ENCODE measurements at places on chromosomes 7 and 10.

DNA sequence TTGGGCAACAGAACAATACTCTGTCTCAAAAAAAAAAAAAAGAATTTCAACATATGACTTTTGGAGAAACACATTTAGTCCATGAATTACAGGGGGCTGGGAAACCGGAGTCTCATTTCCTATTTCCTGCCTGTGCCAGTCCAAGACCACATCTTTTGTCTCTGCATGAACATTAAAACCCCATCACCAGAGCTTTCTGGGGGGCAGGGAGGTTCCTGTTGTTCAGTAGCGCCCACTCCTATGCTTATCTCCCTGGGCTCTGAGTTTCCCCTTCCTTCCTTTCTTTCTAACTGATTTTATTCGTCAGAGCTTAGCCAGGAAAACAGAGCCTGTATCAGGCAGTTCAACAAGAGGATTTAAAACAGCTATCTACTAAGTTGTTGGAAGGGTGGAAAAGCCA lies 119.3 kb downstream of the CALN1 start:
- no peak for DNase-seq

GRCh38 chr7:137403353-137403695 lies 59.8 kb upstream of the PTN start:
- no peak for DNase-seq

GRCh38 chr7:132343199-132343598 lies 233.1 kb downstream of the PLXNA4 start:
- DNase-seq = no peak

DNA sequence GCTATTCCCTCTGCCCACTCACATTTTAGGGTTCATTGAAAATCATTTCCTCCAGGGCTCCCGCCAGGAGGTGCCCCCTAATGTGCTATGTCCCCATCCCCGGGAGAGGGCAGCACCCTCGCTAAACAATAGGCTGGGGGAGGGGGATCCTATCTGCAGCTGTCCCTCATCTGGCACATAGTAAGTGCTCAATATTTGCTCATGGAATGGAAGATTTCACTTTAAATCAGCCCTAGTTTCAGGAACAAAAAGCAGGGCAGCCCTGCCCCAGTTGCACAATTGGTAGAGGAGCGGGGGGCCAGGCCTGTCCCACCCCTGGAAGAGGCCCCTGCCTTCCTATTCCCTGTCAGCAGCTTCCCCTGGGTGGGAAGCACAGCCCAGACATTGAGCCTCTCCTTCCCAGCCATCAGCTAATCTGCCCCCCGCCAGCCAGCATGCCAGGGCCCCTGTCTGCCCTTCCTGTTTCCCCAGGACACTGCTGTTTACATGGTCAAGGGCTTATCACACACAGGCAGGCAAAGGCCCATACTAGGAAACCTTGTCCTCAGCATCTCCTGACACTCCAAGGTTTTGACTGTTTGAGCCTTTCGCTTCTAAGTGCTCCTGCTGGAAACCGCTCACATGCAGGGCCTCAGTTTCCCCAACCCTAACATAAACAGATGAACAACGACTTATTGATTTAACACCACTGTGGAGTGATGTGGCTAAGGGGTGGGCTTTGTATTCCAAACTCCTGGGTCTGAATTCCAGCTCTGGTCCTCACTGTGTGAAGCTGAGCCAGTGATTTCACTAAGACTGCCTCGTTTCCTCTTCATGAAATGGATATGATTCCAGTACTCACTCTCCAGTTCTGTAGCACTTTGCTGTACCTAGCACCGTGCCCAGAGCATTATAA lies 130.7 kb upstream of the ZMIZ1 start:
- peak; percentile 5 for DNase-seq

DNA sequence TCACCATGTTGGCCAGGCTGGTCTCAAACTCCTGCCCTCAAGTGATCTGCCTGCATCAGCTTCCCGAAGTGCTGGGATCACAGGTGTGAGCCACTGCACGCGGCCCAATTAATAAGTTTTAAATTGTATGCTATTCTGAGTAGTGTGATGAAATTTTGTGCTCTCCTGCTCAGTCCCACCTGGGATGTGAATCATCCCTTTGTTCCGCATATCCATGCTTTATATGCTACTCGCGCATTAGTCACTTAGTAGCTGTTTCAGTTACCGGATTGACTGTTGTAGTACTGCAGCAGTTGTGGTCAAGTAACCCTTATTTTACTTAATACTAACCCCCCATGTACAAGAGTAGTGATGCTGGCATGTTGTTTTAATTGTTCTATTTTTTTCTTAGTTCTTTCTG lies 47.3 kb upstream of the OIT3 start:
- DNase-seq = peak; percentile 8

DNA sequence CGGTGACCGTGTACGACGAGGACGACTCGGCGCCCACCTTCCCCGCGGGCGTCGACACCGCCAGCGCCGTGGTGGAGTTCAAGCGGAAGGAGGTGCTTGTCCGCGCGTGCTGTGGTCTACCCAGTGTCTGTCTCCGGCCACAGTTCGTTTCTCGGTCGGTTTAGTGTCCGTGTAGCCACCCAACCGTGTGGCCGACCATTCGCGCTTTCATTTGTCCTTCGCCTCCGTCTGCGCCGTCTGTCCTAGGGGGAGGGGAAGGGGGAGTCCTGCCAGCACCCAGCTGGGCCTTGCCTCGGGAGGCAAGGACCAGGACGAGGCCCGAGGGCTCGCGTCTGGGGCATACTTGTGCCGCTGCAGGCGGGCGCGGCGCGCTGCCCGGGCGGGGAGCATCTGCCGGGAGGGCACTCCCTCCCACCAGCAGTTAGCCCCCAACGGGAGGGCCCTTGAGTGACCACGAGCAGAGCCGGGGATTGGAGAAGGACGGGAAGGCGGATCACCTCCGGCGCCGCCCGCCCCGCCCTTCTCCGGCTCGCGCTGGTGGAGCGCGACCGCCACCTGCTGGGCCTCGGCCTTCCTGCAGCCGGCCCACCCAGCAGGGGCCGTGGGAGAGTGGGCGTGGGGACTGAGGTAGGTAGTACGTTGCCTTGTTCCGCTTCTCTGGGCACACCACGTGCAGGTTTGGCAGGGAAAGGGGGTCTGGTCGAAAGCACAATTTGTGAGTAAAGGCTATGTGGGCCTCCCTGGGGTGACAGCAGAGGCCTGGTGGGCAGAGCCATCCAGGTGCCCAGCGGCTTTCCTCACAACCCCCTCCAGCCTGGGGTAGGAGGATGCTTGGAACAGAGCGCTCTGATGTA lies 28.5 kb downstream of the RET start:
- peak; percentile 79 for DNase-seq

DNA sequence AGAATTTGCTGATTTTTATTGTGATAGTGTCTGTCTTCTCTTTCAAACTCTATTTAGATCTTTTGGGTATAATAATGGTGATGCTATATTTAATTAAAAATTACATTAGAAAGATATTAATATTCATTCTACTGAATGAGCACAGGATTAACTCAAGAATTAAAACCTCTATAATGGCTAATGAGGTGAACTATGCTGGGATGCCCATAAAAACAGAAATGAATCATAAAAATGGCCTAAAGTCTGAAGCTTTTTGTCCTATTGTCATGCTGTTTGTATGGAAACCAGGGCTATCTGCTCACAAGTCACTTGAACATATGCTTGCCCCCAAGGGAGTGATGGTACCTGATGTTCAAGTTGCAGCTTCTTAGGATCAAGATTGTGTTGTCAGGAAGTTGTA lies 76.2 kb upstream of the ICA1 start:
- DNase-seq = no peak

DNA sequence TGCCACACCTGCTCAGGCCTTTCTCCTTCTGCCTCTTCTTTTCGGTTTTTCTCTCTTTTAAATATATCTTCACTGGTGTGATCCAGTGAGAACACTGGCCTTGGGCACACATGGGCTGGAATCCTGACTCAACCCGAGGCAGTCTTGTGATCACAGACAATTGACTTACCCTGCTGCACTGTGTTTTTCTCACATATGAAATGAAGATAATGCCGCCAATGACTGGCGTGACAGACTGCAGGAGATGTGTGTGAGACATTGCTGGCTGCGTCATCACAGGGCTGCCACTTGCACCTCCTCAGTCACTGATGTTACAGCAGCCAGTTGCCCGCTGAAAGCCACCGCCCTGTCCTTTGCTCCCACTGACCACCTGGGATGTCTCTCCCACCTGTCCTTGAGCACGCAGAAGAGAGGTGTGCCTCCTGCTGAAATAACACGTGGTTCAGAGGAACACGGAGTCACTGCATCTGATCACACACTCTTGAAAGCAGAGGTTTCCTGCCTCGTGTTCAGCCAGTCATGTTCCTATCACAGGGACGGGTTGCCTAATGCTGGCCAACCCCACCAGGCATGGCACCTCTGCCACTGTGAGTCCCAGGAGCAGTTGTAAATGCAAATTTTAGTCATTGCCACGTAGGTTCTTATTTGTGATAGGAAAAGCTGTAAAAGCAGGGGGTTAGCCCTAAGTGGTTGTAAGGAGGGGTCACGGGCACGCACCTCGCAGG lies 124.6 kb upstream of the LANCL2 start:
- no peak for DNase-seq

- no peak for DNase-seq
Measured at GRCh38 chr10:123149568-123150270, 1.8 kb downstream of the HMX2 start.

DNA sequence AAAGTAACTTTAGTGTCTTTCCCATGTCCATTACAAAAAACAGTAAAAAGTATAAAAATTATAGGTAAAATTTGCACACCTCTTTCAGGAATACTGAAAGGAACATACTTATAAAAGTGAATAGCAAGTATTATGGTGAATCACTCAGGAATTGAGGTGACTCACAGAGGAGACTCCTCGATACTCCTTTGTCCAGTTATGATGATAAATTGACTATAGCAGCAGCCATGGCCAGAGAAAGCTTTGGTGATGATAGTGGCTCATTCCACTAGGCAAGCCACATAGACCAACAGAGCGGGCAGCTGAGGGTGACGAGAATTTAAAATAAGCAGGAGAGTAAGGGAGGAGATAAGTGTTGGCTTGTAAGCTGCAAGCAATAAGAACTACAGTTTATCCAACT lies 1231.1 kb upstream of the CELF2 start:
- no peak for DNase-seq

DNA sequence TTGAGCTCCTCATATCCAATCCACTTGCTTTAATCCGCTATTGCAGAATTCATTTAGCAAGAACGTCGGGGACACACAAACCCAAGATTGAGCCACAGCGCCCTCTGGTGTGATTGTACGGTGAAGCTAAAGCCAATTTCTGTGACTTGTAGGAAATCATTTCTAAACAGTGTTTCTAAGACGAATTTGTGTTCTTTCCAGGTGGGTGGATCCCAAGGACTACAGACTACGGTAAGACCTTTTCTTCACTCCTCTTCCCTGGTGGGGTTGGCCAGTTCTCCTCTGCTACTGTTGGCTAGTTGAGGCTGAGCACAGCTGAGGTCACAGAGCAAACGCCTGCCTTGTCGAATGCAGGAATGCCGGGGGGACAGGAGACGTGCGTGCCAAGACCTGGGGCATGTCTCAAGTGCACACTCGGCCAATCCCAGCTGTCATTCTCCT lies 5.2 kb downstream of the DMBT1 start:
- DNase-seq = peak; percentile 39

- DNase-seq = peak; percentile 37
Measured at GRCh38 chr10:7412237-7412927, 1.5 kb upstream of the SFMBT2 start.

DNA sequence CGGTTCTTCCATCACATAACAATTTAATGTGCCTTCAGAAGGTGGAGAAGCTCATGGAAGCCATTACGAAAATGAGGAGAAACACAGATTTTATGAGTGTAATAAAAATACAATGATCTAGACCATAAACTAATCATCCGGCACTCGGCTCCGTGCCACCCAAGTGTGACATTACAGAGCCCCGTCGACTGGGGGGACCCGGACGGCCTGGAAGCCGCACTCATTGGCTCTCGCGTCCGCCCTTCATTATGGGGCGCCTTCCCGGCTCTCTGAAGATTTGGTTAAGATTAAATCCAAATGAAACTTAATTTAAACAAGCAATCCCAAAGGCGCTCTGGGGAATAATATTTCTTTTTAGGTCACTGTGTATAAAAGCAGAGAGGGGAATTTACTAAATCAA lies 242.6 kb downstream of the DNAJB6 start:
- DNase-seq = no peak

DNA sequence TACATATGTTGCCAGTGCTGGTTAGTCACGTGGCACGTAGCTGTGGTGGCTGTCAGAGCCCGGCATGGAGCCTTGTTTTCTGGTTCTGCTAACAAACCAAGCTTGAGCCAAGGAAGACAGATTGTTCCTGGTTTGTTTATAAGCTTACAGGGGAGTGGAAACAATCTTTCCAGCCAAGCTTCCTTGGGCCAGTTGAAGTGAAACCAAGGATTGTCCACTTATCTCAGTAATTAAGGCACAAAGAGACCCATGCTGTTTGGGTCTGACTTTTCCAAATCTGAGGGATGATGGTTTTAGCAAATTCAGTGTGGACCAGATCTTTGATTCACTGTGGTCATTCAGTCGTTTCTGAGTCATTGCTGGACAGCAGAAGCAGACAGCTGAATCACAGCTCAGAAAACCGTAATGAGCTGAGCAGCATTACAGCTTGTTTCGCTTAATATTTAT lies 297.3 kb upstream of the COBL start:
- no peak for DNase-seq

DNA sequence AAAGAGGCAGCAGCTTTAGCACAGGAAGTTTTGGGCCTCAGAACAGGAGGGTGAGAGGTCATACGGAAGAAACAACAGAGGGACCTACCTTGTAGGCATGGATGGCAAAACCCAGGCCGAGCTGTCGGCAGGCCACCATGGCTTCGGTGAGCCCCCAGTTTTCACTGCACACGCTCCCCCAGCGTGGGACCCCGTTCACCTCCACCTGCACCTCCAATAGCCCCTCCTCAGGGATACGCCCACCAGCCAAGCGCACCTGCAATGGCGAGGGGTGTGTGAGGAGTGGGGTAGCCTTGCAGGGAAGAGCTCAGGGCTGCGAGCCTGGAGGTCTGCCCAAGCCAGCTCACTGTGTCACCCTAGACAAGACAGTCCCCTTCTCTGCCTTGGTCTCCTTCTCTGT lies 11.3 kb downstream of the LOXL4 start:
- no peak for DNase-seq

- peak; percentile 55 for DNase-seq
Measured at GRCh38 chr10:100338434-100339036, 8.5 kb upstream of the SCD start.
